NCI-H460 (cell line): ENCODE measurements at places on chromosomes 6 and 20.

- DNase-seq = no peak
Observed at GRCh38 chr20:12913781-12914443, 94.9 kb upstream of the SPTLC3 start.

DNA sequence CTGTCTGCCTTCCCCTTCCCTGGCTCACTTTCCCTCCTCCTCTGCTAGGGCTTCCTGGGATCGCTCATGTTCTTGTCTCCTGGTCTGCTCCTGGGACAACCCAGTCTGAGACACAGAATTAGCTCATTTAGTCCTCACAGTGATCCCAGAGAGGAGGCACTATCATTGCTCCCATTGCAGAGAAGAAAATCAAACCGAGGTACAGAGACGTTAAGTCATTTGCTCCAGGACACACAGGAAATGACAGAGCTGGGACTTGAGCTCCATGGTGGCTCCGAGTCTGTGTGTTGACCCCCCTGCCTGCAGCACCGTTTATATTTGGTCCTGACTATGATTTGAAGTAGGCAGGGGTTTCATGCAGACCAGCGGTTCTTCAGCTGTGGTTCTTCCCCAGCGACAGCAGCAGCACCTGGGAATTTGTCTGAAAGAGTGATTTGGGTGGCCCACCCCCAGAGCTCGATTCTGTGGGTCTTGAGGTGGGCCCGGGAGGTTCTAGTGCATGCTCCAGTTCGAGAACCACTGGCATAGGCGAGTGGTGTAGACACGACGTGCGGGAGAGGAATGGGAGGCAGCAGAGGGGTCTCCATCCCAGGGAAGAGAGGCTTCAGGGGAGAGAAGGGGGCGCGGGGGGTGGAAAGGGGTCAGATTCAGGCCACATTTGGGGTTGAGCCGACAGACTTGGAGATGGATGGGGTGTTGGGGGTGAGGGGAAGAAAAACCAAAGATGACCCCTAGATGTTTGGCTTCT, 24.7 kb downstream of the PCK1 start:
- DNase-seq = no peak

GRCh38 chr6:14423955-14424354, 306.4 kb downstream of the CD83 start:
- DNase-seq = no peak

- no peak for DNase-seq
Observed at GRCh38 chr20:57941604-57942381, 232.0 kb upstream of the PMEPA1 start.

GRCh38 chr20:5933802-5934436, 16.4 kb downstream of the TRMT6 start:
- no peak for DNase-seq

GRCh38 chr6:109772883-109773431, 81.9 kb downstream of the FIG4 start:
- no peak for DNase-seq

DNA sequence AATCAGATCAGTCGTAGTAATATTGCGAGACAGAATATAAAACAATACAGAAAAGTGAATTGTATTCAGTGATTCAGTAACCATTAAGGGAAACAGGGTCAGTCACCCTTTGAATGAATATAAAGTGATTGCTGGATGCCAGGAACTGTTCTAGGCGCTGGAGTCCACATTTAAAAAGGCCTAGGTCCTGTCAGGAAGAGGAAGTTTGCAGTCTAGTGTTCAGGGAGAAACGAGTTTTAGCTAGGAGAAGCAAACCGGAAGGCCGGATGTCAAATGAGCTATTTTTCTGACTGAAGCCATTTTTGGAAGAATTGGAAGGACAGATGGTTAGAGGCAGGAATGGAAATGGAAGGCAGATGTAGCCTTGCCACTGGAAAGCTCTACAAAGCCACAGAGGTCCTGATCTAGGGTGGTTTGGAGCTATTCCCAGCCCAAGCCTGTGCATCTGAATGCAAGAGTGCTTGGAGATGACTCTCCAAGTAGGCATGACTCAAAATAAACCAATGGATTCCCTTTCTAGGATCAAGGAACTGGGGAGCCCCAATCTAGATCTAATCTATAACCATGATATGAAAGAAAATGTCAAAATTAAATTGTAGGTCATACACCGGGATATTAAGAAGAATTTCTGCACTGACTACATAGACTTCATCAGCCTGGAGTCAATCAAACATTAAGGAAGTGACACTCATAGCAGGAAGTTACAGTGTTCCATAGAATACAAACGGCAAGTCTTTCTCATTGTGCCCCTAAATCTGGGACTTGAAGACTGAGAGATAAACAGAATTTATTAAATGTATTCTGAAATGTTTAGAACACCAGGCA, 36.8 kb upstream of the CDKAL1 start:
- DNase-seq = no peak

DNA sequence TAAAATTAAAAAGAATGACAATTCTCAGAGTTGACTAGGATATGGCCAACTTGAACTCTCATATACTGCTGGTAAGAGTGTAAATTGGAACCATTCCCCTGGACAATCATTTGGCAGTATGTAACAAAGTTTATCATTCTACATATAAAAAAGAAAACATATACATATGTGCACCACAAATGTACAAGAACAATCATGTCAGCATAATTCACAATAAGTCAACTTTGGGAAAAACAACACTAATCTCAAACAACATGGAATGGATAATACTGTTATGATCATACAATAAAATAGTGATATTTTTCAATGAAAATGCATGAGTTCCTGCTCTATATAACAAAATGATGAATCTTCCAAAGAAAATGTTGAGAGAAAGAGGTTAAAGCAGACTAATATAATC, 1078.7 kb upstream of the EPHA7 start:
- DNase-seq = no peak

DNA sequence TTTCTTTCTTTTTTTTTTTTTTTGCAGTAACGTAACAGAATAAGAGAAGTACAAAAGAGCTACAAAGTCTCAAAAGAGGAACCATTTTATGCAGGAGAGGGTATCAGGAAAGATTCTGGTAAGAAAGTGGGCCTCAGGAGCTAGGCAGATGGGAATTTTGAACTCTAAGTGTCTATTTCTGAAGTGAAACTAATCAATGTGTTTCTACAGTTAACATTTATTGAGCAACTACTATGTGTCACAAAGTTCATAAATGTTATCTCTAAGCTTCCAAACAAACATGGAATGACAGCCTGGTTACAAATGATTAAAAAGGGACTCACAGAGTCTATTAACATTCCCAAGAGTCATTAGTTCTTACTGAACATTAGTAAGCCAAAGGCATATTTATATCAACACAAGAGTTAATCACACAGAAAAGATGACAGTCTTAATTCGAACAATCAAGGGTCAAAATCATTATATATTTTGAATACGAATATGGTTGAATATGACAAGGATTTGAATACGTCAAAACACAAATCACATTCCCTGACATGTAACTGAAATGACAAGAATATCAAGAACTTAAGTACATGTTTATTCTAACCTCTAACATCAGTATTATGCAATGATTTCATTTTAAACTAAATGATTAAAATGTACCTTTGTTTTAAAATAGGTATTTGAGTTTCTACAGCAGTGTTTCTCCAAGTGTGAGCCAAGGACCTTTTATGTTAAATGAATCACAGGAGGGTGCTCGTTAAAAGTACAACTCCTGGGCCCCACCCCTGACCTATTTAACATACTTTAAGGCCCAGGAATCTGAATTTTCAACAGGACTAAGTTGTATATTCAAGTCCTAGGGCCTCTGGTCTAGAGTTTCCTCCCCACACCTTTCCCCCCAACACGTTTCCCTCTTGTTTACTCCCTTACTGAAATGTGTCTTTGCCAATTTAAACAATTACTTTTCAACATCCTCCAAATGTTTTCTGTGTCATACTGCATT, 89.7 kb downstream of the ATXN1 start:
- no peak for DNase-seq

GRCh38 chr6:6891949-6892461, 215.8 kb upstream of the RREB1 start:
- DNase-seq = no peak

- no peak for DNase-seq
Observed at GRCh38 chr6:24522228-24523176, 27.7 kb downstream of the ALDH5A1 start.

DNA sequence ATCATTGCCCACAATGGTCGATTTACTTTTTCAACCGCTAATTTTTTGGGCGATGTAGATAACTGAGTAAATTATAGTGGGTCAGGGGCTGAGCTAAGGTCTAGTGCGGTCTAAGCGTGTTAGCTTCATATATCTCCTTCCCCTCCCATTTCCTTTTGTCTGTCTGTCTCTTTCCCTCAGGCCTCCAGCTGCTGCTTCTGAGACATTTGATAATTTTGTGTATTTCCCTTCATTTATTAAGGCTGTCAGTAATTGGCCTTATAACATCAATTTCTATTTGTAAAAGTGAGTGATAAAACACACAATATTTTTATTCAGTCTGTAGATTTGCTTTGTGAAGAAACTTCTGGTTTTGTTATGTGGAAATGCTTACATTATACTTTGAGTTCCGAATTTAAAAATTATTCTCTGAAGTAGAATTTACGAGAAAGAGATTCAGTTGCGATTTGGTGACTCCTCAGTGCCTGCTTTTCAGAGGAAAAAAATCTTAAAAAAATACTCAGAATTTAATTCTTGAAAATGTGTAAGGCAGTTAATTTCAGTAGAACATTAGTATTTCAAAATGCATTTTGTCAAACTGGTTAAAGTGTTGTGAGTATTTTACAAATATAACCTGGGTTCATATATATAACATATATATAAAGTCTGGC, 1.4 kb downstream of the TMEM170B start:
- DNase-seq = no peak

DNA sequence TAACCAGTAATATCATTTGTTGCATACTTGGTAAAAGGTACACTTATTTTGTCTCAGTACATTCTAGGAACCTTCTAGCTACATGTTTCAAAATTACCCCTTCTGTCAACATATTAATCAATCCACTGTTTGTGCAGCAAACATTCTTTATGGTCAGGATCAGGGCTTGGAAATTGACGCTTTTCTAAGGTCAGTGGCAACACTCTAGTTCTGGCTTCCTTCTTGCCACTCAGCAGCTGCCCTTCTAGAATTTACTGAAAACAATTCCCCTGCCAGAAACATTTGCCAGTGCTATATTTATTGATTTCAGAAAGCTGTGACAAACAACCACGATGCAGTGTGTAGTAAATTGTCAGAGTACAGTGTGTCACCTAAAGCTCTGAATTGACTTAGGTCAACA, 84.7 kb upstream of the FBXL4 start:
- DNase-seq = no peak

- DNase-seq = no peak
Observed at GRCh38 chr6:119301429-119301828, 48.1 kb downstream of the MAN1A1 start.

- DNase-seq = no peak
Observed at GRCh38 chr6:72552938-72553337, 68.9 kb upstream of the KCNQ5 start.

GRCh38 chr20:37920270-37920669, 17.3 kb downstream of the VSTM2L start:
- DNase-seq = no peak

DNA sequence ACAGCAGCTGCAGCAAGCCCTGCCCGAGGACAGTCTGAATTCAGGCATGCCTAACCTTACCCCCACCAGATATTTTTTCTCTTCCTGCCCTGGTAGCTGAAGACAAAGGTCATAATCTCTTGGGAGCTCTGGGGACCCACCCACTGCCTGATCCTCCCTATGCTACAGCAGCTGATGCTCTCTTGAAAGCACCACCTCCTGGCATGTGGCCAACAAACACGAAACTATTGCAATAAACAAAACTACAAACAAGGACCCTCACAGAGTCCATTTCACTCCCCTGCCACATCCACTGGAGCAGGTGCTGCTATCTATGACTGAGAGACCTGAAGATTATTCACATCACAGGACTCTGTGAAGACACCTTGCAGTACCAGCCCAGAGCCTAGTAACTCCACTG, 238.5 kb upstream of the HS3ST5 start:
- DNase-seq = no peak

DNA sequence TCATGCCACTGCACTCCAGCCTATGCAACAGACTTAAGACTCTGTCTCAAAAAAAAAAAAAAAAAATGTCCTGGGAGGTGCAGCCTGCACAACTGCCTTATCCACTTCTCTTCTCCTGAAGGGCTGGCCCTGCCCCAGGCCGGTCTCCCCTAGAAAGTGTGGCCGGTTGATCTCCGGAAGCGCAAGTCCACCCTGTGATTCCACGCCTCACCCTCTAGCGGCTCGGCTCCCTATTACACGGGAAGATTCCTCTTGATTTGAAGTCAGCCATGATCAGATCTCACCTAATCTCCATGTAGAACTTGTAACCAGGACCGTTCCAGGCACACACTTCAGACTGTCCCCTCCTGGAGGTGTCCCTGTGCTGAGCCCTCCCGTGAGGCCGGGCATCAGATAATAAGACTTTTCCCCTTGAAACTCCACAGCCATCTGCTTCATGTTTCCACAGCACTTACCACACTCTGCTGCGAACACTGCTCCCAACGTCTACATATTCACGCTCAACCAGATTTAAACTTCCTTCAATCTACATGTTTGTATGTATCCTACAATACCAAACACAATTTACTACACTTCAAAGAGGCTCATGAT, 49.3 kb upstream of the RPS6KA2 start:
- no peak for DNase-seq

DNA sequence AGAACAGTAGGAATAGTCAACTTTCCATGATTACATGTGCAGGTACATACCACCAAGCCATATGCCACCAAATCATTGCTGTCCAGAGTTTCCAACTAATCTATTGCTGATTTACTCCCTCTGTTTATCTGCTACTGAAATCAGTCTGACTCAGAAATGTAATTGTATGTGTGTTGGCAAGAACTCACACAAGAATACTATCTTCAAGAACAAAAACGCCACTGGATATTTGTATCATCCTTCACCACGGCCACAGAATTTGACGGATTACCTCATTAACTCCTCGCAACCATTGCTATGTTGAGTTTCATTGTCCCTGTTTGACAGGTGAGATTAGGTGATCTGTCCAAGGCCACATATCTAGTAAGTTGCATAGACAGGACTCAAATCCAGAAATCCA, 159.2 kb downstream of the GMPR start:
- DNase-seq = no peak

- DNase-seq = no peak
Observed at GRCh38 chr6:41470029-41470330, 76.2 kb upstream of the FOXP4 start.

GRCh38 chr6:166500246-166500645, 86.2 kb downstream of the RAMACL start:
- no peak for DNase-seq

DNA sequence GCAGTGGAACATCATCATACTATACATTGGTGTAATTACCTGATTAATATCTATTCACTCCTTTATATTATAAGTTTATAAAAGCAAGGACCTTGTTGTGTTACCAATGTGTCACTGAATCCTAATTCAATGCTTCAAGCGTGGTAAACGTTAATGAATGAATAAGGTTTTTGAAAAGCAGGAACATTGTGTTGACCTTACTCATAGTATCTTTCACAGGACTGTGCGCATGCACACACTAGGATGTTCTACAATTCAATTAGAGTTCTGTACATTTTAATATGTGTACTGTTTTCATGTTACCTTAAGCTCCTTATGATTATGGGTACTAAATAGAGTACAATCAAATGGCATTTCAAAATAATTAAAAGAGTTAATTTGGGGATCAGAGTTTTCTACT, 578.5 kb downstream of the BMP2 start:
- no peak for DNase-seq
